Stimulated activated CD8-positive, alpha-beta memory T cell treated with anti-CD3 and anti-CD28 coated beads, Interleukin-4, amount 100 ng/mL, for 1 hour (primary cell): ENCODE measurements at places on chromosomes 4 and X.

GRCh38 chrX:108033890-108034289 is 11.0 kb upstream of the VSIG1 start:
- no peak for DNase-seq

DNA sequence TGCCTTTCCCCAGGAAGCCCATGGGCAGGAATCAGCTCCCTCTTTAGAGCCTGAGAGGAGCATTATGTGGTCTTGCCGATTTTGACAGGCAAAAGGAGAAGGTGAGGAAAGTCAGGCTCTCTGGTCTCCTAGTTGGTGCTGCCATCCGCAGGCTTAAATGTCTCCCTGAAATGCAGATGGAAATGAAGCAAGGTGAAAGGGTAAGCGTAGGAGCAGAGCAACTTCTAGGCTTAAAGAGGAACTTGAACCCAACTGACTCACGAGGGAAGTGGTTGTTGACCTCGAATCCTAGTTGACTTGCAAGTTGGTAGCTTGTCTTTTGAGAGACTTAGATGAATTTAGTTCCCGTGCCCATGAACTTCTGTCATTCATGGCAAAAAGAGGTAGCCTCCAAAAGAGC is 205.9 kb downstream of the PTTG2 start:
- no peak for DNase-seq

- no peak for DNase-seq
Measured at GRCh38 chr4:101237773-101238172, 109.6 kb downstream of the PPP3CA start.

DNA sequence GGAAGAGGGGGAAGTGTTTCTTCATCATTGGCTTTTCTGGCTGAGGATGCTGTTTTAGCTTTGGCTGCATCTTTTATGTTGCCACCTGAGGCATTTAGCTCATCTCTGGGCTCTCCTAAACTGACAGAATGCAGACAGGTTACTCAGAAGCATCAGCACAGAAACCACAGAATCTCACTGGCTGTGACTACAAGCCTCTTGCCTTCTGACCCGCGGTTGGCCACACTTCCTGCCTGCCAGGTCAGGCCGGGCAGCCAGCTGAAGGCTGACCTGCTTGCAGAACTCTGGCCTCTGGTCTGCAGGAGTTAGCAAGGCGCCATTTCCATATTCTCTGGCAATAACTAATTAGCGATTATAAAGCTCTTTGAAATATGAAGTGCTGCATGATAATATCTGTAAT is 366.5 kb downstream of the MID1IP1 start:
- DNase-seq, result no peak

GRCh38 chrX:45068569-45068968 is 132.1 kb downstream of the DIPK2B start:
- no peak for DNase-seq

GRCh38 chr4:52366621-52367020 is 292.5 kb downstream of the USP46 start:
- DNase-seq, result no peak

GRCh38 chrX:71629467-71629866 is 11.2 kb upstream of the CXCR3 start:
- no peak for DNase-seq

GRCh38 chrX:101022020-101022419 is 29.9 kb downstream of the TRMT2B start:
- DNase-seq, result no peak

DNA sequence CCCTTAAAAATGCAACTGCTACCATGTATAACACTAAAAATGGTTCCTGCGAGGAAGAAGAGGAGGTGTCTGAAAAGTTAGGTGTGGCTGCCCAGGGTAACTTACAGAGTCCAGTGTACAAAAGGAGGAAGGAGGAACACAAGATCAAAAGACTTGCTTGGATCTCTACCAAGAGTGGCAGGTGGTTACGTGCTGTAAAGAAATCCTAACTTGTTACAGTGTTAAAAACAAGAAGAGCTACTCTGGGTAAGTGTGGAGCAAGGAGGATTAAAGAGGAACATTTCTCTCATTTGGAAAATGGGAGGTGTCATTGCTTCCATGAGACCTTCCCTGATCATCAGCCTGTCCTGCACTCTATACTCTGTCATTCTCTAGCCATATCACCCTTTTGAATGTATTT is 242.0 kb downstream of the PTTG2 start:
- DNase-seq, result no peak

- DNase-seq, result no peak
Measured at GRCh38 chrX:72159769-72160168, 21.8 kb upstream of the PIN4 start.

DNA sequence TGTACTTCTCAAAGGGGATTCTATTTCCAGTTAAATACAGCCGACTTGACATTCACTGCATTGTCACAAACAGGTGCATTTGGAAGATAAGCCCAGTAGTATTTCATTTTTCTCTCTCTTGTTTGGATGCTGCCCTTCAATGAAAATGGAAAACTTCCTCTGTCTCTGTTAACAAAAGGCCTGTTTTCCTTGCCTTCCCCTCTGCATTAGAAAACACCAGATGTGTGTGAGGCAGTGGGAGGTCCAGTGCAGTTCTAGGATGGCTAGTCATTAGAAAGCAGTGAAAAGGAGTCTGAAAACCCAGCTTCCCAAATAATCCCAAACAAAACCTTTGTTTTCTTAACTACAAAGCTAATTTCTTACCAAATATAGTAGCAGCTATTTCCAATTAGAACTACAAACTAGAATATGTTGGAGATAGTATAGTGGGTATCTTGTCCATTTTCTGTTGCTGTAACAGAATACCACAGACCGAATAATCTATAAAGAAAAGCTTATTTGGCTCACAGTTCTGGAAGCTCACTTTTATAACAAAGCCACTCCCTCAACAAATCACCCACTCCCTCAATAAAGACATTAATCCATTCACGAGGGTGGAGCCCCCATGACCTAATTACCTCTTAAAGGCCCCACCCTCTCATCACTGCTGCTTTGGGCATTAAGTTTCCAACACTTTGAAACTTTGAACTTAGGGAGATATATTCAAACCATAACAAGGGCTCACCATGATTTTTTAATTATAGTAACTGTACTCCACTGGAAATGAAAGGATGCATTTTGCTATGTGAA is 452.1 kb upstream of the RPS6KA3 start:
- no peak for DNase-seq

DNA sequence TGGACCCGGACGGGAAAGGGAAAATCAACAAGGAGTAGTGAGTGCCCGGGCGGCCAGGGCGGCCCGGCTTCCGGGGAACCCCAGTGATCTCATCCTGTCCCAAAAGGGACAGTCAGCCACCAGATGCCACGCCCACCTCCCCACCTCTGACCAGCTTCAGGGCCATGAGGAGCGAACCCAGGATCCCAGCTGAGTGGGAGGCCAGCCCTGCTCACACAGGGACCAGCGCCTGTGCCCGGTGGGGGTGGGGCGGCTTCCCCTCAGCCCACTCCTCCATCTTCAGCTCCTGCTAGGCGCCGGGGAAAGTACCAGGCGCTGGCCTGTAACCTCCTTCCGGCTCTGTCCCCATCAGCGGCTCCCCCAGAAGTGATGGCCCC is 6.2 kb downstream of the MYL5 start:
- no peak for DNase-seq

GRCh38 chr4:150572704-150573504 is 9.0 kb upstream of the MAB21L2 start:
- no peak for DNase-seq

GRCh38 chr4:15544248-15544729 is 74.6 kb downstream of the CC2D2A start:
- DNase-seq, result no peak

DNA sequence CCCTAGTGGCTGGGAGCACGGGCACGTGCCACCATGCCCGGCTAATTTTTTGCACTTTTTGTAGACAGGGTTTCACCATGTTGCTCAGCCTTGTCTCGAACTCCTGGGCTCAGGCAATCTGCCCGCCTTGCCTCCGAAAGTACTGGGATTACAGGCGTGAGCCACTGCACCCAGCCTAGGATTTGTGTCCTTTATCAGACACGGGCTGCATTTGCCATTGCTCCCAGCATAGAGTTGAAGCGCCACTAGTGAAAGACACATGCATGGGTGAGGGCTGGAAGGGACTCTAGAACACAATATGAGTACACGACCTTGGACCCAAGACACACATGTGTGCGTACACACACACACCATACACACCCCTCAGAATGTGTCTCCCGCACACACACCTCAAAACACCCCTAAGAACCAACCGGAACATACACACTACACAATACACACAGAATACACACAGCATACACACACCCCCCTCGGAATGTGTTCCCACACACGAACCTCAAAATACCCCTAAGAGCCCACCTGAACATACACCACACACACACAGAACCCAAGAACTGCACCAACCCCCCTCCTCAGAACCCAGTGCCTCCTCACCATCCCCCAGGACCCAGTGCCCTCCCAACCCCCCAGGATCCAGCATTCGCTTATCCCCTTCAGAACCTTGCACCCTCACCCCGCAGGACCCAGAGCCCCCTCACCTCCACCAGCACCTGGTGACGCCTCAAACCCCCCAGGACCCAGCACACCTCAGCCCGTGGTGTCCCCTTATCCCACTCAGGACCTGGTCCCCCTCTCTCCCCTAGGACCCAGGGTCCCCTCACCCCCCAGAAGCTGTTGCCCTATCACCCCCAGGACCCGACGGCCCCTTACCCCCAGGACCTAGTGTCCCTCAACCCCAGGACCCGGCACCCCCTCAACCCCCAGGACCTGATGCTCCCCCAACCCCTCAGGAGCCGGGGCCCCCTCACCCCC is 1.0 kb downstream of the TNIP2 start:
- no peak for DNase-seq

DNA sequence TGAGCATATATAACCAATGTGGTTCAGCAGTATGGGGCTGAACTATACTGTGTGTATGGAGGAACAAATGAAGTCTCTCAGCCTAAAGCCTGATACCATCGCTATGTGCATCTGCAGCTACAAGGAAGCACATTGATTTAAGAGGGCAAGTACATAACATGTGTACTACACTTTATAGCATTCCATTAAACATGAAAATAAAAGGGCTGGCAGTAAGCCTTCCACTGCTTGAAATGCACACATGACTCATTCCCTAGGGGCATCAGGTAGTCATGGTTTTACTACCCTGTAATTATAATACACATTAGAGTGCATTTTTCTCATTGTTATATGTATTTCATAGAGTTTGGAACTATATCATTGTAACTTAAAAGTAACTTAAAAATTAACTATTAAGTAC is 51.2 kb downstream of the SMARCA1 start:
- no peak for DNase-seq

DNA sequence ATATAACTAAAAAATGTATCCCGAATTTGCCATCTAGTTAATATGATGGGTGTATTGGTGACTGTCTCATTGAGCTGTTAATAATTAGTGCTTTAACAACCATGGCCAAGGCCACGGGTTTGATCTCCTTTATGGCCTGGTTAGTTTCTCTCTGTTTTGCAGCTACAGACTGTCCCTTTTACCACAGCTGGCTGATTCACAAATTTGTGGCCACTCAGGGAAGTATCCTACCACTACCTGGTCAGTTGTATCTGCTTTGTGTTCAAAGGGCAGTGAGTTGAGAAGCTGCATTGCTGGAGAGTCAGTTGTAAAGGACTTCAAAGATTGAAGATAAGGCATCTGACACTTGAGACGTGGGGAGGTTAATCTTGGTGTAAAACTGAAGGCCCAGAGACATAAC is 219.1 kb upstream of the BMP3 start:
- no peak for DNase-seq

- no peak for DNase-seq
Measured at GRCh38 chr4:1041147-1041935, 29.9 kb downstream of the FGFRL1 start.

DNA sequence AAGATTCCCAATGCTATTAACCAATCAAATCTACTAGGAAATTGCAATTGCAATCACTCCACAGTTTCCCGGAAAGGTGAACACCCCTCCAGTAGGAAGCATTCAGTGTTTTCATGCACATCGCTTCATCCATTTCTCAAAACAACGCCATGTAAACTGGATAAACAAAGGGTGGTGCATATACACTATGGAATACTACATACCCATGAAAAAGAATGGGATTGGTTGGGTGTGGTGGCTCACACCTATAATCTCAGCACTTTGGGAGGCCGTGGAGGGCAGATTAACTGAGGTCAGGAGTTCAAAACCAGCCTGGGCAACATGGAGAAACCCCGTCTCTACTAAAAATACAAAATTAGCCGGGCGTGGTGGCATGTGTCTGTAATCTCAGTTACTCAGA is 29.1 kb downstream of the DHRSX start:
- DNase-seq, result no peak
